ENCODE measurements at places on chromosomes 5 and 9. TPM values are rescaled to one million over a fixed set of nuclear protein-coding genes. Genes with fewer than 3 reads are reported as not detected.

The PLCXD3 gene
- total RNA-seq, result 4.5 TPM

The ITGA2 gene
- total RNA-seq, result 40.5 TPM

The IL5 gene
- not detected for total RNA-seq

The EQTN gene
- 0.44 TPM for total RNA-seq

The CATSPER3 gene
- 0.99 TPM for total RNA-seq

The WNT8A gene
- total RNA-seq, result not detected

The OR1Q1 gene
- total RNA-seq, result not detected

DNA sequence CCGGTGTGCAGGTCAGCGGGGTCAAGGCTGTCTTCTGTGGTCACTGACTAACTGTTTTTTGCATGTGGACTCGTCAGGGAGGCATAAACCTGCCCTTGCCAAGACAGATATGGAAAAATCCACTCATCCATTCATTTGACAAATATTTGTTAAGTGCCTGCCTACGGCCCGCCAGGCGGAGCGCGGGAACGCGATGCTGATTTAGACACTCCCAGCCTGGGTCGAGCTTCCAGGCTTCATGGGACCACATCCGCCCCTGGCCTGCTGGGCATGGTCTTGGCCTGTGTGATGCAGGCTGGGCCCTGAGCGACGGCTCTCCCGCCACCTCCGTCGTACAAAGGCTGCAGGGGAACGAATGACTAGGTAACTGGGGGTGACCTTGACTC is 18.1 kb downstream of the MYMK start:
- no peak for DNase-seq

DNA sequence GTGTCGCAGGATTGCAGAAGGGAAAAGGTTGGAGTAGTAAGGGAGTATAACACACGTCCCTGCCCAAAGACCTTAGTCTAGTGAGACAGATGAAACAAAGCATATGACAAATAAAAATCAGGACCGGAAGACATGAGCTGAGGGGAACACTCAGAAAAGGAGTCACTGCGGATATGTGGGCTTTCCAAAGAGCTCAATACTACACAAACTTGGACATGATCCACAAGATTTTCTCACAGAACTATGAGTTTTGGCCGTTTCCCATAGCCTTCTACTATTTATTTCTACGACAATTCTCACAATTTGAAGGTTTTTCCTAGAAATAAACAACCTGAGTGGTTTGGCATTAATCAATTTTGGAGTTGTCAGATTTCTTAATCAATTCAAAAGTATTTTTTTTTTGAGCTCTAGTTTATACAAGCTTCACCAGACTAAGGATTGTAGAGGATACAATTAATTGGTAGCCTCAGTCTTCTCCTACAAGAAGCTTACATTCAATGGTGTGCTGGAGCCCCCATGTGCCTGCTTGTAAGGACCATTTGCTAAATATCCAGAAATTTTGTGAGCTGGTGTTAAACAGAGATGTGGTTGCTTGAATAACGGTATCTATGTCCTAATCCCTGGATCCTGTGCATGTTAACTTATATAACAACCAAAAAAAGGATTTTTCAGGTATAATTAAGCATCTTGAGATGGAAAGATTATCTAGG is 91.4 kb downstream of the ADAMTS12 start:
- DNase-seq, result no peak

GRCh38 chr9:91154686-91155085 is 207.0 kb downstream of the AUH start:
- no peak for DNase-seq

DNA sequence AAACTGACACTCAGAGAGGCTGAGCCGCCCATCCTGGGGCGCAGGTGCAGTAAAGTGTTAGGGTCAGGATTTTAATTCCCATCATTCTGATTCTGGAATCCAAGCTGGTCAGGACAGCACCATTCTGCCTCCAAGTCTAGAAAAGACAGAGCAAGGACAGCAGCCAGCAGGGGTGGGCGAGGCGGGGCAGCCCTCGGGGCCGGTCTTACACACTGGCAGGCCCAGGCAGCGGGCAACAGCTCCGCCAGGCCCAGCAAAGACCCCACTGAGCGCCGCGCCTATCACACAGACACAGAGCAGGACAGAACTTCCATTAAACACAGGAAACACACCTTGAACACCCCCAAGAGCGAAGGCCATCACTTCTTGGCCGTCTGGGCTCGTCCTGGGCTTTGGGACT is 66.5 kb upstream of the RXRA start:
- DNase-seq, result no peak

GRCh38 chr5:178465861-178466288 is 124.3 kb downstream of the COL23A1 start:
- DNase-seq, result no peak

DNA sequence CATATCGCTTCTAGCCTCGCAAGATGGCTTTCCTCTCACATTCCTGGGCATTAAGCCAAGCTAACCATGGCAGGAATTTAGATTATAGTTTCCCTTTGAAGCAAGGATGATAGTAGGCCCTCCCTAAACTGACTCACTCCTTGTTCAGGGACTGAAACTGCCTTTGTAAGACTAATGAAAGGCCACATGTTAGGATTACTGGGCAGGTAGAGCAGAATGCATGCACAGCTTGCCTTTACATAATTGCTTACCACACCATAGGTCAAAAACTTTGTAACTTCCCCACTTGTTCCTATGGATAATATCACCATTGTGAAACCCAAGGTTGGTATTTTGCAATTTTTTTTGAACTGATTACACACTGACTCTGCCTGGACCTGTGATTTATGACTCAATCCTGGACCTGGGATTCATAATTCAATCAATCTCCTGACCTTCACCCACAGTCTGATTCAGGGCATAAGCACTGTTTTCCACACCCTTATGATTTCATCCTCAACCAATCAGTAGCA is 41.0 kb upstream of the PRDM9 start:
- no peak for DNase-seq

DNA sequence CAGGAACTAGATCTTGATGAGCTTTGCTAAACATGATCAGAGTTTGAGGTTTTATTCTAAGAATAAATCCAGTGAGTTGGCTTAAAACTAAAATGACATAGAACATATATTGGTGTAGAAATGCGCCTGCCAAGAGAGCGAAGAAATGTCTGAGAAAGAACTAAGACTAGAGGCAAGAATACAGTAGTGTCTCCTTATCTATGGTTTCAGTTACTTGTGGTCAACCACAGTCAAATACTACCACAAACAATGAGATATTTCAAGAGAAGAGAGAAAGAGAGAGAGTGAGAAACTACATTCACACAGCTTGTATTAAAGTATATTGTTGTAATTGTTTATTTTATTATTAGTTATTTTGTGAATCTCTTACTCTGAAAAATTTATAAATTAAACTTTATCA is 254.4 kb upstream of the CDH10 start:
- DNase-seq, result no peak

DNA sequence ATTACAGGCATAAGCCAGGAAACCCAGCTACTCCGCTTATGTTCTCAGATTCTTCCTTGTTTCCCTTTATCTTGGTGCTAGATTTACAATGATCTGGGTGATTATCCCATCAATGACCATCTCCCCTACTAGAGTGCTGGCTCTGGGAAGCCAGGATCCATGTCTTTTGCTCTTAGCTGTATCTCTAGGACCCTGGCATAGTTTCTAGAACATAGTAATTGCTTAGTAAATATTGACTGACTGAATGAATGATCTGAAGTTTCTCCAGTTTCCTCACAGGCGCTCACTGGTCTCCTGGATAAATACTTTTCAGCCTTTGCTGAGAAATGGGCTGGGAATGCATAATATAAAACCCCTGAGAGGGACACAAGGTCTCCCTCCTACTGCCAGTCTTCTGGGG is 60.0 kb upstream of the KLF9 start:
- no peak for DNase-seq

GRCh38 chr5:44329716-44330115 is 59.5 kb downstream of the FGF10 start:
- DNase-seq, result no peak

DNA sequence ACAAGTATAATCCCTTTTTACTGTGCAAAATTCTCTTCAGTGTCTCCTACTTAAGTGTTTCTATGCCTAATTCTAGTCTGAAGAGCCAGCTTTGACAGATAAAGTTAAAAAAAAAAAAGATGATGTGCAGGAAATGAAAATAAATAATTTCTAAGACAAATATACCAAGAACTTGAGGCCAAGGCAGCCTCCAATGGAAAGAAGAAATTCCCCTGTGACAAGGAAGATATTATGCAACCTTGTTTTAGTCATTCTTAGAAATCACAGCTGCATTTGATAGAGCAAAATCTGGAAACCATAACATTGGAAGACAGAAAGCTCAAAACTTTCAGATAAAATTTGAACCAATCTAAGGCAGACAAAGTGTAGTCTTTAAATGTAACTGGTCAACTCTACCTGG is 375.9 kb upstream of the TLE4 start:
- DNase-seq, result no peak

DNA sequence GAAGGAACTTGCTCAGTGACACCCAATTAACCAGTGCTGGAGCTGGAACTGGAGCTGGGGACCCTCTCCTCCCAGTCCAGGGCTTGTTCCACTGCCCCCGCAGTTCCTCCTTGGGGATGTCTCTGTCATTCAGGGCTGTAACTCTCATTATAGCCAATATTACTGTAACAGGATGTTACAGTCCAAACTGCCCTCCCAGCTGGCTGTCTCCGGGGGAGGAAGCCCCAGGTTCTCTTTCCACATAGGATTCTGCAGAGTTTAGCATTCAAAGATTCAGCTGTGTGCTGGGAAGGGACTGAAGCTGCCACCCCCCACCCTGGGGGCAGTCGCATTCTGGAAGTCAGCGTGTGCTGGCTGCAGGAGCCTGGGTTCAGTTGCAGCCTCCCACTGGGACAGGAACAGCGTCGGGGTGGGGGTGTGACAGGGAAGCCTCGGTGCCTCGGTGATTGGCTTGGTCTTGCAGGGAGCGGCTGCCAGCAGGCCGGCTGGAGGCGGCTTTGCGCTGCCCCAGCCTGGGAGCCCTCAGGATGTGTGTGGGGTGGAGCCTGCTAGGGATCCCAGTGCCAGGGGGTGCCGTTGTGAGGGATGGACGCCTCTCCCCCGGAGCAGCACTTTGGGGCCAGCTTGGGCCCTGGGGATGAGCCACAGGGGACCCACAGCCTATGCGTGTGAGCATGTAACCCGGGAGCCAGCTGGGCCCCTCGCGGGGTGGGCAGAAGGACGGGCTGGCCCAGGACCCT is 101.1 kb downstream of the RGS3 start:
- DNase-seq, result peak; percentile 84

DNA sequence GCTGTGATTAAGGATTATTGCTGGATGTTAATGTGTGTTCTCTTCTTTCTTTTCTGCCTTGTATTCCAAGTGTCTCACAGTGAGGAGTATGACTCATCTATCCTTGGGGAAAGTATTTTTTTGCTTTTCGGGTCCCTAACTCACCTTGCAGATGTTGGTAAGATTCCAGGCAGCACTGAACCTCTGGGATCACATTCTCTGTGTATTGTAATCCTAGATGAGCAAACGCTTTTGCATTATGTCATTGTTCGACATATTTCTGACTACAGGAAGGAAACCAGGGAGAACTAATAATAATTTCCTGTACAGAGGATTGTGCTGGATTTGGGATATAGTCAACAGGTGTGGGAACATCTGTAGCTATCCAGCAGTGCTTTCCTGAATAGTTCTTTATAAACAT is 246.1 kb upstream of the TUT7 start:
- DNase-seq, result no peak

DNA sequence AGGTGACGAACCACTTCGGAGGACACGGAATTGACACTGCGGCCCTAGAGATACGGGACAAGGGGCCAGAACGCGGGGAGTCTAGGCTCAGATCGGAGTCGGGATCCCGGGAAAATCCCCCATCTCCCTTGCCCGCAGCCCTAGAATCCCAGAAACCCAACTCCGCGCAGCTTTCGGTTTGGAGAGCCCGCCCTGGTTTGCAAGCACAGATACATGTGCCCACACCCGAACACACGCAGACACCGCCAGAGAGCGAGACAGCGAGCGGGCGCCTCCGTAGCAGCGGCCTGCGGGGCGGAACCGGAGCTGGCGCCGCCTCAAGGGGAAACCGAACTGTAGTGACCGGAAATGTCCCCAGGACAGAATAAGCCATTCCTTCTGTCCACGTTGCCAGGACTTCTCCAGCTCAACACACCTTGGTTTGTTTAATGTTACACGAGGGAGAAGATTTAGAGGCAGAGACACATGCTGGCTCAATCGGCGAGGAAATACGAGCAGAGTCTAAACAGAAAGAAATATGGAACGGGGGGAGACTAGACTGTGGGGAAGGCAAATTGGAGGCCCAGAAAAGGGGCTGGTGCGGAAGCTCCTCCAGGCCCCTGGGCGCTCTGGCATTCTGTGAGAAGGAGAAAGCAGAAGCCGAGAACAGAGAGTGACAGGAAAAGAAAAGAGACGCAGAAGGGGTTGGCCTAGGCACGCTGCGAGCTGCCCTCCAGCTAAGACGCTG is 2.9 kb upstream of the PAX5 start:
- DNase-seq, result no peak

- no peak for DNase-seq
Measured at GRCh38 chr5:137498301-137498735, 808 bp downstream of the SPOCK1 start.
